AG10803 (cell line): ENCODE measurements at places on chromosomes 5 and 9.

- DNase-seq, result no peak
These were observed 59.1 kb upstream of the ENTREP1 start for GRCh38 chr9:69265891-69266290.

- no peak for DNase-seq
These were observed 265.0 kb upstream of the ZNF608 start for GRCh38 chr5:125011419-125011818.

DNA sequence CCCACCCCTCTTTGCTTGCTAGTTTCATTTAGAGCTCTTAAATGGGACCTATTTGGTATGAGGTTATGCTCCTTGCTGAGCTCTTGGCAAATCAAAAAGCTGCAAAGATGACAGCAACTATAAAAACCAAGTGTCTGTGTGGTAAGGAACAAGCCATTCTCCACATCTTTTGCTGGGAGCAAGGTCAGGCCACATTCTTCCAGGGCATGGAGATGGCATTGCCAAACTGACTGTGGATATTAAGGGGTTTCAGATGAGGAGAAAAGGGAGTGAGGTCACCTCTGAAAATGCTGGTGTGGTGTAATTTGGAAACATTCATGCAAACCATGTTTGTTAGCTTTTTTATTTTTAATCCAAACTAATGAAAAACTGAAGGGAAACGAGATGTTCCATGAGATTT, 218.8 kb upstream of the IL12B start:
- peak; percentile 55 for DNase-seq

DNA sequence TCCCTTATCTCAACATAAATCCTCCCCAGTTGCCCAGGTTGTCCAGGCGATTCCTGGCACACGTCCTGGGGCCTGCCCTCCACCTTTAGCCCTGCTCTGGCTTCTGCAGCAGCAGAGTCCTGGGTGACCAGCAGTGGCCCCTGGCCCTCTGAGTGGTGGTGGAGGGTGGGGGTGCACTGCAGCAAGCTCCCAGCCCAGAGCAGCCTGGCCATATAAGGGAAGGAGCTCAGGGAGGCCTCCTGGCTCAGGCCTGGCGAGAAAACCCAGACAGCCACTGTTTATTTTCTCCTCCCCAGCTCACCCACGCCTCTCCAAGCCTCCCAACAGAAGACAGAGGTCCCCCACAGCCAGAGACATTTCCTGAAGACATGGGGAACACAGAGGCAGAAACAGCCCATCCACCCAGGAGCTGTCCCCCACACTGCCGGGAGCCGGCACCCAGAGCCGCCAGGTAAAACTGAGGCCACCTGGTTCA, 44.7 kb upstream of the IL17B start:
- no peak for DNase-seq

DNA sequence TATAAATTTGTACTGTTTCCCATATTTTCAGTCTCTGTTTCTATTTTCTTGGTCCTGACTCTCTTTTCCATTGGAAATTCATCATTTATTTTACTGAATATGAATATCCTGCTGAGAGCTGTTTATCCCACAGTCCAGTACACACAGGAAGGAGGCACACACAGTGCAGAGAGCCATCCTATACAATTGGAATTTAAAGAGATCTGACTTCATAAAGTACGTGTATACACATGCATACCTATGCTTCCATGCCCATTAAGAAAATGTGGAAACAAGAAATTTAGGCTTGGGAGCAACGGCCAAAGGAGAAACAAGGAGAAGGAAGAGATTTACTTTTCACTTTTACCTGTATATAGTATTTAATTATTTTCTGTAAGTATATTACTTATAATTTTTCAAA, 99.2 kb downstream of the NFIB start:
- DNase-seq, result no peak

- no peak for DNase-seq
These were observed 613.7 kb downstream of the PRELID2 start for GRCh38 chr5:145221416-145221815.

DNA sequence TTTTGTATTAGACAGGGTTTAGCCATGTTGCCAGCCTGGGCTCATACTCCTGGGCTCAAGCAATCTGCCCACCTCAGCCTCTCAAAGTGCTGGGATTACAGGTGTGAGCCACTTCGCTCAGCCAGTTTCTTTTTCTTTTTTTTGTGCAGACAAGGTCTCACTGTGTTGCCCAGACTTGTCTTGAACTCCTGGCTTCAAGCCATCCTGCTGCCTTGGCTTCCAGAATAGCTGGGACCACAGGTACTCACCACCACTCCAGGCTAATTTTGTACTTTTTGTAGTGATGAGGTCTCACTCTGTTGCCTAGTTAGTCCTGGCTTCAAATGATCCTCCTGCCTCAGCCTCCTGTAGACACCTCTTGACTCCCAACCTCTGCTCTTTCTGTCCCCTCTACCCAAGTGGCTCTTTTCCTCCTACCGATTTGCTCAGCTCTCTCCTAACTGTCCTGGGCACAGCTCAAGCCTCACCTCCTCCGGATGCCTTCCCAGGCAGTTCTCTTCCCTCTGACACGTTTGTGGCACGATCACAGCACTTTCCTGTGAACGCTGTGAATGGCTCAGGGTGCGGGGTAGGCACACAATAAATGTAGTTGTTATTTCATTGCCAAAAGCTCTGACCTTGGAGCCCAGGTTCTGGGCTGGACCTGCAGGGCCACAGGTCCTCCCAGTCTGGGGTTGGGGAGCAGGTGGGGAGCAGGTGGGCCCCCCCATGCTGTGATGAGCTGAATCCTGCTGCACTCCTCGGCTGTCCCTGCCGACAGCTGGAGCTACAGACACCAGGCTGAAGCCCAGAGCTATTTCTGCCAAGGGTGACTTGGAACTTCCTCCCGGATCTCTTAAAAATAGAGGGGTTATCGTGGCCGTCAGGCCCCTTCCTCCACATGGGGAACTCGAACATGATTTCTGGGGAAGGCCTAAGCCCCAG, 23.9 kb downstream of the GFI1B start:
- DNase-seq, result no peak

DNA sequence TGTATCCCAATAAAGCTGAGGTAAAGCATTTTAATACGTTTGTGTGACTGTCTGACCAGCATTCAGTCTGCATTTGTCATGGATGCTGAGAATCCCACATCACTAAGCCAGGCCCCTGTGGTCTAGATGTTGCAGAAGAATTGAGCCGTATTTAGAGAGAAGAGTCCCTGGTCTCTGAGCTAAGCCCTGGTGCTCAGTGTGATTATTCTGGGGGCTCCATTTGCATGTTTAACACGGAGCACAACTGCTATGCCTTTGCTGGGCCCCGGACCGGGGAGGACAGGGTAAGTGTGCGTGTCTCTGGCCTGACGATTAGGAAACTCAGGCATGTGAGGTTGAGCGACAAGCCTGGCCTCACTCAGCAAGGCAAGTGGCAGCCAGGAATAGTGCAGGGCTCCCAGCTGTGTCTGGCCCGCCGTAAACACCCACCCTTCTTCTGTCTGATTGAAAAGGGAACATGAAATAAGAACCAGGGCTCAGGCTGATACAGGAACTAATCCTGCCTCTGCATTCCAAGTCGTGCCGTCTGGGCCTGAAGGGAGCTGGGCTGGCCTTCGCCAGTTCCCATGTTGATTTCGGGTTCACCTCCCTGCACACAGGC, 22.3 kb downstream of the FAM78A start:
- DNase-seq, result peak; percentile 75

GRCh38 chr5:36389245-36389644, 87.5 kb upstream of the RANBP3L start:
- peak; percentile 32 for DNase-seq

GRCh38 chr9:88092797-88093331, 45.4 kb downstream of the SPATA31C2 start:
- DNase-seq, result peak; percentile 17

DNA sequence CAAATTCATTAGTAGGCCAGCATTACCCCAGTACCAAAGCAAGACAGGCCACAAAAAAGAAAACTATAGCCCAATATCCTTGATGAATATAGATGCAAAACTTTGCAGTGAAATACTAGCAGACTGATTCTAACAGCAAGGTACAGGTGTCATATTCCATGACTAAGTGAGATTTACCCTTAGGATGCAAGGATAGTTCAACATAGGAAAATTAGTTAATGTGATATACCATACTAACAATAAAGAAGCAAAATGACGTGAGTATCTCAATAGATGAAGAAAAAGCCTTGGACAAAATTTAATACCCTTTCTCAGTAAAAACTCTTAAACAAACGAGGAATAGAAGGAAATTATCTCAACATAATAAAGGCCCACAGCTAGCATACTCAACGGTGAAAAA, 13.3 kb downstream of the ZNF131 start:
- DNase-seq, result no peak

- DNase-seq, result peak; percentile 16
These were observed 275.2 kb upstream of the IRX1 start for GRCh38 chr5:3320317-3320875.

- DNase-seq, result no peak
These were observed 218.9 kb downstream of the NXNL2 start for GRCh38 chr9:88753691-88754367.

DNA sequence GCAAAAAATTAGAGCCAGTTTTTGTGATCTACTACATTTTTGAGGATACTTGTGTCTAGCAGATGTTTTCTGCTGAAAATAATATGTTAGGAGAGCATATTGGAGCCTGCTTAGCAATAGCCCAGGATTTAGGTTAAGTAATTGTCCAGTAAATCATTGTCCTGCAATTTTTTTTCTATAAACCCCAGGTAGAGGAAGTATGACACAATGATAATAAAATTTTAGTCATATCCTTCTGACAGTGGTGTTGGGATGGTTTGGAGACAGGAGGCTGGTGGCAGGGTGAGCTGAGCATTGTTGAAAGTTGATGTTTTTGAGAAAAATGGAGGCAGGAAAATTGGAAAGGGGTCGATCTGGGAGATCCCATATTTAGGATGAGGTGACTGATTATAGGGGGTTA, 3.5 kb downstream of the SNCAIP start:
- DNase-seq, result no peak

DNA sequence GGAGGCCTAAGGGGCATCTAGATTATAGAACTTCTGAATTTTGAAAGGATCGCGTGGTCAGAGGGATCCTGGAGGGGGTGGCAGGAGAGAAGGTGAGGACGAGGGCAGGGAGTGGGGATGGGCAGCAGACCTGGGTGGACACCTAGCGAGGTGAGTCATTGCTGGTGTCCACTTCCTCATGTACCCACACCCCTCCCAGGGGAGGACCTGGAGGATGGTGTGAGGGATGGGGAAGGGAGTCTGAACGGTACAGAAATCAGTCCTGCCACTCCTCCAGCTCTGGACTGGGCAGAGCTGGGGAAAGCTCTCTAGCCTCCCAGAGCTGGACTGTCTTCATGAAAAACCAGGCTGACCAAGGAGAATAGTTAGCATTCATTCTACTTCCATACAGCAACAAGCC, 46.9 kb downstream of the TMOD1 start:
- DNase-seq, result no peak

GRCh38 chr5:112401924-112402323, 17.2 kb downstream of the EPB41L4A start:
- no peak for DNase-seq

DNA sequence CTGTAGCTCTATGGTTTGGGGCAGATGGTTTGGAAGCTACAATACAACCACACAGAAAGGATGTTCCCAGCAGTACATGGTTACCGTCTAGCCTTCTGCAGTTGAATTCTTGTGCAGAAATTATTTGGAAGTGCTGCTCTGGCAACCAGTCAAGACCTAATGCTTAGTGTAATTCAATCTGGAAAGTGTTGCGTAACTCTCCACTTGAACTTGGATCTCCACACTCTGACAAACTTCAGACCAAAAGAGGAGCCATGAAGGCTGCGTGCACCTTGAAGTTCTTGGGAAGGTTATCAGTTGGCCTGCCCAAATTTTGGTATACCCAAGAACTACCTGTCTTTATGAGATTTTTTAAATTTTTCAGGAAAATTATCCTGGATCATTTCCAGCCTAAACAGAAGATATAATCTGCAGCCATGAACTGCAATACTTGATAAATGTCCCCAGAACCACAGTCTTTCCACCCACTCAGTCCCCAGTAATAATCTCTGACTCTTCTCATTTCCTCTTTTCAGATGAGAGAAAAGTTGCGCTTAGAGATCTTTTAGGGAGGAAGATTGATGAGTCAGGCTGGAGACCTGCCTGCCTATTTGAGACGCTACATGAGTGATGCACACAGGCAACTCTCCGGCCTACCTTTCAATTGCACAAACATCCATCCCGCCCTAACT, 159.9 kb downstream of the FANCC start:
- DNase-seq, result peak; percentile 92

- DNase-seq, result no peak
These were observed 74.5 kb downstream of the MRPS27 start for GRCh38 chr5:72245546-72245945.

- peak; percentile 83 for DNase-seq
These were observed 78.4 kb downstream of the MAP1B start for GRCh38 chr5:72185496-72186329.

DNA sequence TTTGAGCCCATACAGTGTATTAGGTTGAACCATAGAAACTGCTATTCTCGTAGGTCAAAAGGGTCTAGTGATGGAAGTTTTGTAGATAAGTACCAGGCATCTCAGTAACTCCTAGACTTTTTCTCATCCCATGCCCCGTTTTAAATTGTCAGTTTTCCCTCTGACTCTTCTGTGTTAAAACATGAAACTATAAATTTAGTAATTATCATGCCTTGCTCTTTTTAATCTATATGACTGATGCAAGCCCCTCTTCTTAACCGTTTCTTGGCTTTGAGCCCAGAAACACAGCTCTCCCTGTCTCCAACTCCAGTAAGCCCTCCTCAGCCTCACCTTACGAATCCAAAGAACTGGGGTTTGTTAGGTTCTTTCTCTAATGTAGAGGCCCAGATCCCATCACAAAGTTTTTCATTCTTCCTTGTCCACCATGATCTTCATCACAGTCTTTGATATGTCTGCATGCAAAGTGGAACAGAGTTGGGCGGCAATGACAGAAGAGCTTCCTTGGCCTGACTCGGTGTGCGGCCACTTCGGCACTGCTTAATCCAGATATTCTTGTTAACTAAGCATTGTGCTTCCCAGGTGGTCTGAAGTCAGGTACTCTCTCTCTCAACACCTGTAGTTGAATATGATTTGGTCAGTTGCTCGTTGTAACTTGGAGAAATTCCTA, 21.1 kb downstream of the RGMB start:
- DNase-seq, result no peak

GRCh38 chr5:172793577-172794488, 22.8 kb upstream of the DUSP1 start:
- no peak for DNase-seq
